Body of pancreas (tissue), 4 donors: ENCODE measurements at places on chromosomes 3 and 15. TPM values are rescaled to one million over a fixed set of nuclear protein-coding genes. Genes with fewer than 3 reads are reported as not detected.

GRCh38 chr15:25059698-25060471 lies 105.1 kb downstream of the SNRPN start:
- no peak for DNase-seq

DNA sequence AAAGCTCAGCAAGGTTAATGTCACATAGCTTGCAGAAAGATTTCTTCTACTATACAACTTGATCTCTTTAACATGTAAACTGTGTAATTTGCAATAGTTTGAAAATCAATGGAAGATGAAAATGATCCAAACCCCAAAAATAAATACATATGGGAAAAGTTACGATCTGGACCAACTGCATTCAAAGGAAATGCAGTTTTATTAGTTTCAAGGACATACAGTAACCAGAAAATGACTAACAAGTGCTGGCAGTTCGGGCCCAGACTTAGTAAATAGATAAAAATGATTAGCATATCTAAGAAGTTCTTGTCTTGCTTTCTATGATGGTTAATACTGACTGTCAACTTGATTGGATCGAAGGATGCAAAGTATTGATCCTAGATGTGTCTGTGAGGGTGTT lies 37.3 kb upstream of the LEKR1 start:
- no peak for DNase-seq

DNA sequence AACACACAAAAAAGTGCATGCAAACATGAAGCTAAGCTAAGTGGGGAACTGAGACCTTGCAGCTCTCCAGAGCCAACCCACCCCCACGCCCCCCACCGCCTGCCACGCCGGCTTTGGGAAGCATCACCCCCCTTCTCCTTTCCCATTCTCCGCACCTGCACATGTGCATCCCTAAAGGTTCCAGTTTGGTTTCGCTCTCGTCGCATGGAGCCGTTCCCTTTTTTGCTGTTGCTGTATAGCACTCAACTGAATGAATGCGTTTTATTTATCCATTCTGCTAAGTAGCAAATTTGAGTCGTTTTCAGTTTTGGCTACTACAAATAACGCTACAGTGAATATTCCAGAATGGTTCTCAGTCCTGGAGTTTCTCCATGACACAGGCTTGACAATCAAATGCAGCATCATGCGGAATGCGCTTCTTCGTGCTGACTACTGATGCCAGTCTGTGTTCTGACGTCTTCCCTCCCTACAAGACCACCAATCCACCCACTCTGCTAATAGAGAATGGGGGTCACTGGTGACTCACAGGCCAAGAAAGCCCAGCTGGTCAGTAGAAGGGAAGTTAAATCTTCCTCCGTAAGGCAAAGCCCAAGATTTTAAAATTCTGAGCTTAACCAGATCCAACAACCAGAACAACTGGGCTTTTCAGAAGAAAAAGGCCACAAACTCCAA lies 115.3 kb downstream of the XXYLT1 start:
- DNase-seq: no peak

DNA sequence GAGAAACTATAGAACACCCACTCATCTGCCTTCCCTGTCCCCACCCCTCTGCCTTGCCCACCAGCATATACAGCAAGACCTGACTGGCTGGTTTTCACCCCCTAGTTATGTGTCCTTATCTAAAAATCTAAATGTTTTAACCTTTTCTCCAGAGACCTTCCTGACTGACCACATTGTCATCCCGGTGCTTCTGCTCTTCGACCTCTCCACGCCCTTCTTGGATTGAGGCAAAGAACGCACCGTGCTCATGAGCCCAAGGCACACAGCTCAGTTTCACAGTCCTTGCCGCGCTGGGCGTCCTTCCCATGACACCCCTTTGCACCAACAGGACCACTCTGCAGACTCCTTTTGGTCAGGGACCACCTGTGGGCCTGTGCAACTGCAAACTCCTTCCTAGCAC lies 62.7 kb downstream of the B3GNT5 start:
- DNase-seq: no peak

DNA sequence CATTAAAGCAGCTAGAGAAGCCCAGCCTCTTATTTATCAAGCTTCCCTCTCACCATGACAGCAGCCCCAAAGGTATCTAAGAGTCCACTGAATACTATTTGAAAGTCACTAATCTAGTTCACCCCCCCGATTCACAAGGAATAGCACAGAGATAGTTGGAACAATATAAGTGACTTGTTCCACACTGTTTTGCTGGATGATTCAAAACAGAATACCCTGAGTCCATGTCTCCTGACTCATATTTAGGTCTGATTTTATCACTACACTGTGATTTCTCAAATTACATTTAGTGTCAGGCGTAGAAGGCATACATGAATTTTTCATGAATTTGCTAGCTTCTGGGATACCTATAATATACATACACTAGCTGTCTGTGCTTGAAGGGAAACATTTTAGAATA lies 18.7 kb upstream of the EOGT start:
- DNase-seq: no peak

DNA sequence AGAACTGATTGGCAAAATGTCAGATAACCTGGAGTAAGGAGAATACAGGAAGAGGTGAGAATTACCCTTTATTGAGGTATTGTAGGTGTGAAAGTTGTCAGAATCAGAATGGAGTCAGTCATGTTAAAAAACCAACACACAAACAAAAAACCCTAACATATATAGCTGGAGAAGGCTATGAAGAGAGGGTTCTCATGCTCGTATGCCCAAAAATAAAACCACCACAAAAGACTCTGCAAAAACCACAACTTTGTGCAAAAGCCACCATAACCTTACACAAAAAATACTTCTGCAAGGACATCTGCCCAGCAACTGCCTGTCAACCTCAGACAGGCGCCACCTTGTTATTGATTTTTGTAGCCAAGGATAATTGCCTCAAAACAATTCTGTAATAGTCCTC lies 136.0 kb downstream of the CD47 start:
- no peak for DNase-seq

The ANKUB1 gene
- total RNA-seq: not detected

DNA sequence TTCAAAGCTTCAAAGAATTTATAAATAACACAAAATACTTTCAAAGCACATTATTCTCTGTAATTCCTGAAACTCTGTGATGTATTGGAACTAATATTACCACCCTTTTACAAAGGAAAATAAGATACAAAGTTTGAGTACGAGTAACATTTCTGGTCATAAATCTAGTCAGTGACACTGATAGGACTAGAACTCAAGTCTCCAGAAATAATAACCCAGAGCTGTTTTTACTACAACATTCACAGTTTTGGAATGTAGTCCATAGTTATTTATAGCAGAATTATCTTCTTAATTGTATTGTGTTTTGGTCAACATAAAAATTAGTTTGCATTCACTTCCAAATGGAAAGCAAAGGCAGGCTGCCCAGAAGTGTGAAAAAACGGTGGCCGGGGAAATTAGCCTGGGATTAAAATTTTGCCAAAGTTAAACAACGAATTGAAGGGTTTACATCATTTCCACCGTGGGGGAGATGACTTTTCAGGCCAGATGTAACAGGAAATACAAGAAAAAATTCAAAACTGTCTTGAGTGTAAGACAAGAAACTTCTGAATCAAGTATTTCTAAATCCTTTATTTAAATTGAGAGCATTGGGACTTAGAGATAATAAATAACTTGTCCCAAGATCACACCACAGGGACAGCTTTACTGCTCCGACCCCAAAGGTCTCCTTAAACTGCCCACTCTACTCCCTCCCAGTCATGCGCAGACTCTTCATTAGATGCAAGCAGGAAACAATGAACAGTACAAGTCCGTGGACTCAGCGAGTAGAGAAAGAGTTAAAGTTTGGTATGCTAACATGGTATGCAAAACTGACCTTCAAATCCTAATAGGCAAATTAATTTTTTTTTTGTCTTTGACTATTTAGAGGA lies 74.3 kb upstream of the VGLL4 start:
- peak; percentile 12 for DNase-seq

DNA sequence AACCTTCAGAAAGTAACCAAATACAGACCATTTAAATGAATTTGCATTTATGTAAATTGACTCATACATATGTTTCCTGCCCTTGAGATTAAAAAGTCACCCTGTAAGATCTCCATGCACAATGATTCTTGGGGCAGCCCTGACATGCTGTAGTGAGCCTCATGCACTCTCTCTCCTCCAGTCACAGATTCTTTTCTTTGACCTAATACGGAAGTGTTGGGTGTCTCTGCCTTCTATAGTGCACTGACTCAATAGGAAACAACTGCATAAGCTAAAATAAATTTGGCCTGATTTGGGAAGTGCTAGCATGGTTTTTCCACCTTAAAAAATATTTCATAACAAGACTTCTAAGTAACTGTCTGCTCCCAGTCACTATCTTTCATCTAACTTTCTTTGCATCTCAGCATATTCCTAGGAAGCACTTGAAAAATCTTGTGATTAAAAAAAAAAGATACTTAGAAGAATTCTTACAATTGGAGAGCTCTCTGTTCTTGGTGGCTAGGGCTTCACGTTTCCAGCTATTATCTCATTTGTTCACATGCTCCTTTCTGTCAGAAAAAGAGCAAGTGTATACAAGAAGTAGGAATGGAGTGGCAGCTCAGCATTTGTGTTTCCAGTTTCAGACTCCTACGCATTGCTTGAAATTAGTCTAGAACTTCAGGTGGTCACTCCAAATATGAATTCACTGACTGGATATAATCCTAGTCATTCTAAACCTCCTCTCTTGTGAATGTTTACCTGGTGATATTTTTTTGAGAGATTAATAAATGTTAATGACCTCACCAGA lies 207.9 kb upstream of the COL8A1 start:
- DNase-seq: no peak

DNA sequence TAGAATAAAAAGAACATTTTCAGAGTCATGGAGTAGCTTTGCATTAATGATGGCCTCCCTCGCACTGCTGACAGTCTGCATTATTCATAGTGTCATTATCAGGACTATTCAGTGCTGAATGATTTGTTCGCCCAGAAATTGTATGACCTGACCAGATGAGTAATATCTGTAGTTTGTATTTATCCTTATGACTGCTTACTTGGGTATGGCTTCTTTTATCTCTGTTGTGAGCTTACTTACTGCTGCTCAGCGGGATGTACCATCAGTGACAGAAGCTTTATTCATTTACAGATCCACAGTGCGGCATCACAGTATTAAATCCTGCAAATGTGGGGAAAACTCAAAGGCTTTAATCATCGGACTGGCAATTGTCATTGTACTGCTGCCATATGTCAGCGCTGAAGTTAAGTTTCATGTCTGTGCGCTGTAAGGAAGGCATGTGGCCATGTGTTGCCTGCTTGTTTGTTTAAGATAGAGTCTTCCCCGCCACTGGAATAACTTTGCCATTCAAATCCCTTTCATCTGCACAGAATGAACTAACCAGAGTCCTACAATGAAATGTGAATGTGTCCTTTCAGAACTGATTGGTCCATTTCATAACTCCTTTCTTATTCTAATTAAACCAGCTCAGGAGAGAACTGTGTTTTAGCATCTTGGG lies 262.2 kb downstream of the CHL1 start:
- DNase-seq: no peak

DNA sequence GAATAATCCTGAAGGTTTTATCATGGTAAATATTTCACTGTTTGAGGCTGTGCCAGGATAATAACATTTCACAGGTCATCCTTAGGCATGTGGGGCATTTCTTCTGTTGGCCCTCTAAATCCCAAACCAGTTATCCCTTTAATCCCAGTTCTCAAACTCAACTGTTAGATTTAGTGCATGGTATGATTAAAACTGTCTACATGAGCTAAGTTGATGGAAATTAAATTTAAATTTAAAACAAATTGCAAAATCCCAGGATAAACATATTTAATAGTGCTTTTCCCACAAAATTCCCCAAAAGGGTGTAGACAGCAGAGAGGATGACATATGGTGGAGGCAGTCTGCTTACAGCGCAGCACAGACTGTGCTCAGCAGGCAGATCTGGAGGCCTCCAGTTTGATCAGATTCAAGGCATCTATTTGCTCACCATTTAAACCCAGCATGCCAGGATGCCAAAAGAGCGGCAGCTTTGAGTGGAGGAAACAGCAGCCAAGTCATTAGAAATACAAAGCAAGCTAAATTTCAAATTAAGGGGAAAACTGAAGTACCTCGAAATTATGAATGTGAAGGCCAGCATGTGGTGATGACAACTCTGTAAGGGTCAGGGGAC lies 325.8 kb downstream of the KCNH8 start:
- DNase-seq: no peak

The HIGD2B gene
- total RNA-seq: not detected

The CD200R1 gene
- 1.8 TPM for total RNA-seq

DNA sequence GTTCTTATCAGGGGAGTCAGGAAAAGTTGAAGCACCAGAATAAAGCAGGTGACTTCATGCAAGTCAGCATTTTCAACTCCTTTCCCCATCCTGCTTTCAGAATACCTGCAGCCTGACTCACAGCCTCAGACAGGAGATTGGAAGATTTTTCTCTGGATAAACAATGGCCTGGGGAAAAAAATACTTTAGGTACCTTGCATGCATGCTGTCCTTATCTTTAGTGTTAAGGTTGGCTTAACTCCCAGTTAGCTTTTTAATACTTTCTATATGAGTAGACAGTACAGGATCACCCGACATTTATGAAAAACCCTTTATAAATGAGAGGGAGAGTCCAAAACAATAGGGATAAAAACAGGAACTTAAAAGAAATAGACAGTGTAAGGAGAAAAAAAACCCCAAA lies 53.6 kb downstream of the PAK2 start:
- no peak for DNase-seq

DNA sequence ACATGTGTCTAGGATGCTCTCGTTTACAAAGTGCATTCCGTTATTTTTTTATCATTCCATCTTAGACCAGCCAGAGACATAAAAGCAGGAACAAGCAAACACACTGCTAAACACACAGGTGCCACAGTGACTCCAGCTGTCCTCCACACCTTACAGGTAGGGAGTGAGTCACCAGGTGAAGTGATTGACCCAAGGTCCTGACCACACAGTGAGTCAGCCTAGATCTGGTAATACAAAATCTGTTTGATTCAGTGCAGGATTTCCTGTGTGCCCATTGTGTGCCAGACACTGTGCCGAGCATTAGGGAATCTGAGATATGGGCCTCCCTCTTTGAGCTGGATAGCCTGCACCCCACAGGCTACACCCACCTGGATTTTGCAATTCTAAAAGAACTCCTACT lies 16.7 kb upstream of the BFSP2 start:
- peak; percentile 68 for DNase-seq

- no peak for DNase-seq
Observed at GRCh38 chr3:99895703-99896441, 78.2 kb downstream of the CMSS1 start.

GRCh38 chr15:66095871-66096687 lies 157.5 kb downstream of the MEGF11 start:
- DNase-seq: no peak

- DNase-seq: no peak
Observed at GRCh38 chr15:99980752-99981151, 247.5 kb upstream of the LYSMD4 start.

DNA sequence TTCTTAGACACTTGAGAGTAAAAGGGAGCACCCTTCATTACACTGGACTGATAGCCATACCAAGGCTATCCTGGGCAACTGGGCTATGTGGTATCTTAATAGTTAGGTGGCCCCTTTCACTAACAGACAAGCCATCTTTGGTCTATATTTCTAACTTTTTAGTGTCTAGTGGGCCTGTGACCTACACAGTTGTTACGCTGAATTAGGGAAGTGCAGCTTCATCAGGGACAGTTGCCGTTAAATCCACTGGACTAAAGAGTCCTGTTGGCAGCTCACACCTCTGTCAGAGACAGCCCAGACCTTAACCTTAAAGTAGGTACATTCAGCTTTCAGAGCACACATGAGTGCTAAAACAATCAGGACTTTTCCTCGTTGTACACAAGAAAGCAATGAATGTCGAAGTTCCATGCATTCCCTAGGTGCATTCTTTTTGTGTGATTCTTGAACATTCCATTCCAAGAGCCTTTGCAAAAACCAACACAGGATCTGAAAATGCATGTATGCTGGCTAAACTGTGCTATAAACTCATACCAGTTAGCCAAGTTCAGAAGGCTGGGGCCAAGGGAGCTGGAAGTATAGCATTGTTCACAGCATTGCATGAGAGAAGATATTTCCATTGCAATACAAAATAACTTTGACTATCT lies 230.2 kb upstream of the EIF1B start:
- no peak for DNase-seq
